ENCODE measurements at places on chromosomes 2 and 18. TPM values are rescaled to one million over a fixed set of nuclear protein-coding genes. Genes with fewer than 3 reads are reported as not detected.
A peak's percentile ranks its signal among the peaks of the same experiment; 100 is the strongest.

DNA sequence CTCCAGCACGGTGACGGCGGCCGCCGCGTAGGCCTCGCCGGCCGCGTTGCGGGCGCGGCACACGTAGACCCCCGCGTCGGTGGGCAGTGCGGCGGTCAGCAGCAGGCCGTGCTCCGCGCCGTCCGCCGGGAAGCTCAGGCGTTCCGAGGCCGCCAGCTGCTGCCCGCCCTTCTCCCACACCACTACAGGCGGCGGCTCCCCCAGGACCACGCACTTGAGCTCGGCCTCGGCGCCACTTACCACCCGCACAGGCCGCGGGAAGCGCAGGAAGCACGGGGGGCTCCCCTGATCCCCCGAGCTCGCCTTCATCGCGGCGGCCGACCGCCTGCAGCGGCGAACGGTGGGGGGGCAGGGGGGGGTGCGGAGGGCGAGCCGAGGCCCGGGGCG, 422 bp downstream of the OBSL1 start:
- DNase-seq, result no peak
- H3K4me3 ChIP-seq, result peak overlapping the region; percentile 76
- no peaks in the 10 kb centered on the region for H3K4me1 ChIP-seq

- H3K27ac ChIP-seq, result no peak overlapping the region
- no peaks in the 10 kb centered on the region for H3K36me3 ChIP-seq
- no peaks in the 10 kb centered on the region for H3K27me3 ChIP-seq
- DNase-seq, result no peak
- H3K4me1 ChIP-seq, result no peaks in the 10 kb centered on the region
Measured at GRCh38 chr2:85264471-85264870, 63.3 kb downstream of the TGOLN2 start.

- no peaks in the 10 kb centered on the region for H3K36me3 ChIP-seq
- H3K4me1 ChIP-seq, result peaks cover 5% of the 10 kb centered on the region
- no peak for DNase-seq
- H3K4me3 ChIP-seq, result no peak overlapping the region
- H3K27ac ChIP-seq, result no peak overlapping the region
Measured at GRCh38 chr2:204664708-204665121, 119.4 kb downstream of the PARD3B start.

Gene SP140
- 2.6 TPM for total RNA-seq

Gene CHST9
- not detected for total RNA-seq

Data from breast epithelium (tissue), 4 donors.